ENCODE measurements at places on chromosomes 2 and 18.
A peak's percentile ranks its signal among the peaks of the same experiment; 100 is the strongest.

GRCh38 chr2:114580691-114581090 is 138.2 kb downstream of the DPP10 start:
- DNase-seq: no peak

- DNase-seq: no peak
Observed at GRCh38 chr2:121650315-121650930, 1.2 kb upstream of the CLASP1 start.

GRCh38 chr18:5630900-5631413 is 87.2 kb upstream of the EPB41L3 start:
- DNase-seq: no peak

DNA sequence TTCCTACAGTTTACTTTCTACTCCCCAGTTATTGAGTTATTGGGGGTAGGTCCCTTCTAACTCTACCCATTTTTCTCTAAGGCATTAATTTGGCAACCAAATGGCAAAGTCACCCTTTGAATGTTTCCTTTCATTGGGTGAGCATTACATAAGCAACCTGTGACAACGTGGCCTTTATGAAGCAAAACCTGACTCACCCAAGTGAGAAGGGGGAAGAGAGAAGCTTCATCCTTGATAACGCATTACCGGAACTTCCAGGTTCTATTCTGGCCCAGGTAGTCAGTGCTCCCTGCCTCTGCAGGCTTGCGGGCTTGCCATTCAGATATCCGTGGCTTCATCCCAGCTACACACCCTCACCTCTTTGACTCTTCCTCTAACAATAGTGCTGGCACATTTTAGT is 39.1 kb upstream of the FAM124B start:
- no peak for DNase-seq

- DNase-seq: no peak
Observed at GRCh38 chr18:45317948-45318640, 297.2 kb upstream of the SLC14A2 start.

- no peak for DNase-seq
Observed at GRCh38 chr18:23387265-23387664, 65.8 kb upstream of the RIOK3 start.

- DNase-seq: no peak
Observed at GRCh38 chr18:4453874-4454536, 1.1 kb downstream of the DLGAP1 start.

DNA sequence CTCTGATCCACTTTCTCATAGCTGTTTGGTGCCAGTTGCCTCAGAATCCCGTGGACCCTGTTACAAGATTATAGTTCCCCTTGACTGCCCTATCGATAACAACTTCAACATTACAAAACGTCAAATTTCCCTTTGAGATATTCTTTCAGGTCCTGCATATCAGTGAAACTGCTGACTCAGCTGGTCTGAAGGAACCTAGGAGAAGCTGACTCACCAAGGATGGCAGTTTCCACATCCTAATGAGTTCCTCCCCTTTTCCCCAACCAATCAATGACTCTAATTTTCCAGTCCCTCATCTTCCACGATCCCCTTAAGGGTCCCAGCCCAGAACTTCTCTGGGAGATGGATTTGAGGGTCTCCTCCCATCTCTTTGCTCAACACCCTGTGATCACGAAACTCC is 27.6 kb upstream of the GNAL start:
- DNase-seq: no peak

GRCh38 chr18:58937071-58937886 is 72.6 kb downstream of the ZNF532 start:
- peak; percentile 68 for DNase-seq

DNA sequence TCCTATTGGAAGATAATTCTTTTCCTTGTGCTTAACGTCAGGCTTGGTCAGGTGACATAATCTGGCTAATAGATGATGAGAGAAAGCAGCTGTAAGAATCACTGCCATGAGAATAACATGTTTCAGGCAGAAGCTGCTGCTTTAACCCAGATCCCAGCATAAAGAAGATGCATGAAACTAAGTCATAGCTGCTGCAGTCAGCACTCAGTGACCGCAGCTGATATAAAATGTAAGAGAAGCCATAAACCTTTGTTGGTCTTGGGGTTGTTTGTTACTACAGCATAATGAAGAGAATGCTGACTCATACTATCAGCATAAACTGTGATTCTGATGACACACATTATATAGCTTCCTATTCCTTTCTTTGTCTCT is 274.3 kb upstream of the TRIB2 start:
- peak; percentile 57 for DNase-seq

- DNase-seq: no peak
Observed at GRCh38 chr2:15557887-15558311, 3.2 kb downstream of the NBAS start.
